Renal cortical epithelial cell (primary cell): ENCODE measurements at places on chromosomes 12 and 14. TPM values are rescaled to one million over a fixed set of nuclear protein-coding genes. Genes with fewer than 3 reads are reported as not detected.

The RNF212B gene
- total RNA-seq = 0.35 TPM in 1 of 2 replicates, not detected in the other

The RCOR1 gene
- total RNA-seq = 11.6 and 28.0 TPM in 2 replicates

The OR4N2 gene
- total RNA-seq = not detected in 2 replicates

The DYNC1H1 gene
- 304 and 1,526 TPM in 2 replicates for total RNA-seq

The KRT85 gene
- not detected in 2 replicates for total RNA-seq

The NELL2 gene
- total RNA-seq = 0.20 TPM in 1 of 2 replicates, not detected in the other

- DNase-seq = no peak
These were observed 56.8 kb downstream of the MOK start for GRCh38 chr14:102248121-102248520.

GRCh38 chr14:101478096-101478495, 83.2 kb upstream of the DIO3 start:
- no peak for DNase-seq

DNA sequence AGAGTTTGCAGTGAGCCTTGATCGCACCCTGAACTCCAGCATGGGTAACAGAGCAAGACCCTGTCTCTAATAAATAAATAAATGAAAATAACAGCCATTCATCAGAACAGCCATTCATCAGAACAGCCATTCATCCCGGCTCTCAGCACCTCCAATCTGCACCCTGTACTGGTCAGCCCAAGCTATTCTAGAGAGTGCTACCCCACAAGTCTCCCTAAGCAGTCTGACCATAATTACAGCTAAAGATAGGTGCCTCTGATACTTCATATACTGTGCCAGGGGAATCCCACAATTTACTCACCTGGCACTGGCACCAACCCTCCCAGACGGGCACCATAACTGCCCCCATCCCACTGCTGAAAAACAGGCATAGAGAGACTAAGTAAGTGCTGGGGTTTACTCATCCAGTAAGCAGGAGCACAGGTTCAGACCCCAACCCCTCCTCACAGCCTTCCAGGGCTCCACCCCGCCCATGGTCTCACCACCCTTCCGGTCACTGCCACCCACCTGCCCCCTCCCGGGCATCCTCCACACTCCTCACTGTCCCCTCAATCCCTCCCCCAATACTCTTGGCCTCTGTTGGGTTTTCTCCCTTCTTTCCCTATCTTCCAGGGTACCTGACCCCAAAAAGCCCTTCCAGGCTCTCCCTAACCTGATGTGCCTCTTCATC, 15.2 kb upstream of the EIF5 start:
- DNase-seq = no peak

- DNase-seq = no peak
These were observed 4.5 kb downstream of the TAS2R50 start for GRCh38 chr12:10982244-10982643.

DNA sequence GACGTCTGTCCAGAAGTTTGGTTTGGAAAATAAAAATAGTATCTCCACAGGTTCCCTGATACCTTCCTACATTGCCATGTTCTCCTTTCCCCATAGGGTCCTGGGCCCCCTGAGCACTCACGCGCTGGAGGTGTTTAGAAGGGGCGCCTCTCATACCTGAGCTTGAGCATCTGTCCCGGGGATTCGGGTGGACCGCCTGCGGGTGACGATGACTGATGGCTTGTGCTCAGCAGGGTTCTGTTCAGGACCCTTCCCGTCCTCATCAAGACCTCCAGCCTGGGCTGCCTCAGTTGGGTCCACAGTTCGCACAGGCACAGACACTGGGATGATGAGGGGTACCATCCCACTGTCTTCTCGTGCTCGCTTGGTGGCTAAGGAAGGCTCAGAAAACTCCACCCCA, 22.7 kb upstream of the PNMA1 start:
- no peak for DNase-seq

GRCh38 chr14:31038521-31039166, 12.5 kb upstream of the STRN3 start:
- peak; percentile 89 for DNase-seq

- DNase-seq = no peak
These were observed 9.5 kb downstream of the ATXN2 start for GRCh38 chr12:111589601-111590000.

GRCh38 chr12:121610239-121611149, 15.8 kb upstream of the ORAI1 start:
- no peak for DNase-seq

GRCh38 chr12:12990700-12991468, 9.2 kb downstream of the HEBP1 start:
- DNase-seq = no peak

- no peak for DNase-seq
These were observed 505 bp upstream of the HEBP1 start for GRCh38 chr12:13000616-13000924.

DNA sequence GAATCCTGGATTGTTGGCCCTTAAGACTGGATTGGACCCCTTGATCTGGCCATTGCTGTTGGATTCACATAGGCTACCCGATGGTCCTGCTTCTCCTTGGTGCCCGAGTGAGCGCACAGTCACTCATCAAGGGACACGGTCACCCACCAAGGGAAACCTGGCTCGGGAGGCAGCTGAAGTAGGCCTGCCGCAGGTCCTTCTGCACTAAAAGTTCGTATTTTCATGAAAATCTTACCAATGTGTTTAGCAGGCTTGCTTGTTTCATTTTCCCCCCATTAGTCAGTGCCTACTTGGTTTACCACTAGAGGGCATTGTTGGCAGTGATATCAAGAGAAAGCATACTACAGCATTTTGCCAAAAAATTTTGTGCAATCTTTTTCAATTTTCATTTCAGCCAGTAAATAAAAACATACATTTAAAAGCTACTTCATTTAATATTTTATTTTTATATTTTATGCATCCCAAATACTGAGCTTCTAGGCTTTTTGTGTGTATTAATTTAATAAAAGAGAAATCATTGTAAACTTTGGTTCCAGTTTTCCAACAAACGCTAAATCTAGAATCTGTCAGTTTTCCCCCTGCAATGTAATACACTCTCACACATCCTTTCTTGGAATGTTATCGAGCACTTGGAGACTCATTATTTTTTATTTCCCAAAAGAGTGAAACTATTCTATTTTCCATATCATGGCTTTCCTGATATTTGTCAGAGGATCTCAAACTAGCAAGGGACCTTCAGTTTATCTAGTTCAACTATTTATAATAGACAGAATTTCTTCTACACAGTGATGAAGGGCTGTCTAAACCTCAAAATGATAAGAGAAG, 116.7 kb downstream of the LMNTD1 start:
- peak; percentile 73 for DNase-seq

DNA sequence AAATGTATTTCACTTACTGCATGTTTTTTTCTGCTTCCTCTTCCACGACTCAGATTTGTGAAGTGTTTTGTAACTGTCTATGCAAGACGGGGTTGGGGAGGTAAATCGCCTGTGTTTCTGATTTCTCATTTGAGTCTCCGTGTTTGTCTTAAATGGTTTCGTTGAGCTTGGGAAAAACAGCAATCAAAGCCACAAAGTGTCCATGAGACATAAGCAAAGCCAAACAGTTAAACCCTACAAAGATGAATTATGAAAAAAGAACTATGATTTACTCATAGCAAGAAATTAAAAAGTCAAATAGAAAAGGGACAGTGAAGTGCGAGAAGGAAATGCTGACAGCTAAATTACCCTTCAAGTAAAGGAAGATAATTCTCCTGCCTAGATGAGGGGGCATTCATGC, 164.3 kb upstream of the TMPO start:
- DNase-seq = no peak

- DNase-seq = no peak
These were observed 7.3 kb upstream of the TCHP start for GRCh38 chr12:109892748-109893147.

DNA sequence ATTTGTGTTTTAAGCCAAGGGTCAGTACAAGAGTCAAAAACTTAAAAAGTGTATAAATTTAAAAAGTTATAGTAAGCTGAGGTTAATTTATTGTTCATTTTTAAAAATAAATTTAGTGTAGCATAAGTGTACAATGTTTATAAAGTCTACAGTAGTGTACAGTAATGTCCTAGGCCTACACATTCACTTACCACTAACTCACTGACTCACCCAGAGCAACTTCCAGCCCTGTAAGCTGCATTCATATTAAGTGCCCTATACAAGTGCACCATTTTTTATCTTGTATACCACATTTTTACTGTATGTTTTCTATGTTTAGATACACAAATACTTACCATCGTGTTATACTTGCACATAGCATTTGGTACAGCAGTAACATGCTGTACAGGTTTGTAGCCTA, 37.7 kb downstream of the GPR137C start:
- no peak for DNase-seq

- DNase-seq = peak; percentile 37
These were observed 460.4 kb downstream of the DPF3 start for GRCh38 chr14:72433511-72433910.

GRCh38 chr14:77084985-77085384, 13.1 kb upstream of the CIPC start:
- no peak for DNase-seq

GRCh38 chr14:61426048-61426447, 104.7 kb downstream of the PRKCH start:
- DNase-seq = no peak

- no peak for DNase-seq
These were observed 59.7 kb downstream of the FUT8 start for GRCh38 chr14:65472189-65472588.

DNA sequence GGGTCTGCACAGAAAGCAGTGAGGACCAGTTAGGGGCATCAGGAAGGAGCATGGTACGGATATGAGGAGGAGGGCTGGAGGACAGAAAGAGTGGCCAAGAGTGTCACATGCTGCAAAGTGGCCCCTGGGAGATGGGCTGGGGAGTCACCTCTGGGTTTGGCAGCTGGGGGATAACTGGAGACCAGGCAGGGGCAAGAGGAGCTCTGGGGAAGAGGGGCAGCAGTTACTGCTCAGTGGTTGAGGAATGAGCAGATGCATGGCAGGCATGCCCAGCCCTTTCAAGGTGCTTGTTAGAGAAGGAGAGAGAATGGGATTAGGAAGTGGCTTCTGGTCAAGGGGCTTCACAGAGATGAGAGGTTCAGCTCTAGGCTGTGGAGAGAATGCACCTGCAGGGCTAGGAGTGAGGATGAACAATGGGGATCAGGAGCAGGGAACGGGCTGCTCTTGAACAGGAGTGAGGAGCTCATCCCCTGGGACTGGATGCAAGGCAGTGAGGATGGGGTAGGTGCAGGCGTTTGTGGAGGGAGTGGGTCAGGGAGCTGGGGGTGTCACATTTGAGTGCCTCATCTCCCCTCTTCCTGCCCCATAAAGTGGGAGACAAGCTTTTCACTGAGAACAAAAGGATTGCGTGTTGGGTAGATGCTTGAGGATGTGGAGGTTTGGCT, 127.5 kb downstream of the PAPOLA start:
- no peak for DNase-seq

GRCh38 chr12:50690925-50691324, 73.0 kb upstream of the ATF1 start:
- DNase-seq = peak; percentile 59

DNA sequence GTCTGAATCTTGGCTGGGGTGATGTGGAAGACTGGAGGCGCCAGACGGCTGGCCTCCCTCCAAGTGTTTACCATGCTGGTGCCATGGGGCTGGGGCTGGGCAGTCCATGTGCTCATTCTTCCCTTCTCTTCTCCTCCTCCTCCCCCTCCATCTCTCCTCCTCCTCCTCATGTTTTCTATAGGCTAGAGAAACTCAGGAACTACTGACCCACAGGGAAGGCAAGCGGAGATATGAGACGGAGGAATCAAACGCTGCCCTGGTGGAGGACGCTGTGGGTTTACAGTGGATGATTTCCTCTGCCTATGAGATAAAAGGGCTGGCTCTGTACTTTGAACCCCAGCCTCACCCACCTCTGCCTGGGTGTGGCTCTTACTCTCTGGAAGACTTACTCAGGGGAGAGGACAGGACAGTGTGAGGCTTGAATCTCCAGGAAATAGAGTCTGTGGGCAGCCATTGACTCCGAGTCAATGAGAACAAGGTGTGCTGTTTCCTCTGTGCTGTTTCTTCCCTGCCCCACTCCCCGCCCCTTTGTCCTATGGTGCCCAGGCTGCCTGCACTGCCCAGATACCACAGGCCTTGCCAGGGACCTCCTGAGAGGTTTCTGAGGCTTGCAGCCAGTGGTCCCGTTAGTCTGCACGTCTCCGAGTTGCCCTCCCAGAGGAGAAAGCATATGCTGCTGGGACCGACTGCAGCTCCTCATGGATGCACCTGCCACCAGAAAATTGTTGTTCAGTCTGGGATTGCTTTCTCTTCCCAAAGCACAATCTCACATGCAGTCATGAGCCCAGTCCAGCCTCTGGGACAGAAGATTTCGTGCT, 132.6 kb upstream of the ARHGAP5 start:
- peak; percentile 48 for DNase-seq

- DNase-seq = peak; percentile 49
These were observed 50.0 kb downstream of the NCOR2 start for GRCh38 chr12:124517260-124518050.

DNA sequence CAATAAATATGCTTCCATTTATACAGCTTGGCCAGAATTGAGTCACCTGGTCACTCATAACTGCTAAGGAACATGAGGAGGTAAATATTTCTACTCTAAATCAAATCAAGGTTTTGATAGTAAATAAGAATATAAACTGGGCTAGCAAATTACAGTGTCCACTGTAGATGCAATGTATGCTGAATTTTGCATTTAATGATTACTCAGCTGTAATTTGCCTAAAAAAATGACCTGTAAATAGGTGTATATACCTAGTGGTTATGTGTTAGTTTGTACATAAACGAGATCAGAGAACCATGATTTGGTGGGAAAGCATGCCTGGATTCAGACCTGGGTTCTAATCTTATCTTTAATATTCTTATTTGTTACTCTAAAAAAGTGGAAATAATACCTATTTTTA, 76.6 kb upstream of the CNTN1 start:
- DNase-seq = no peak

DNA sequence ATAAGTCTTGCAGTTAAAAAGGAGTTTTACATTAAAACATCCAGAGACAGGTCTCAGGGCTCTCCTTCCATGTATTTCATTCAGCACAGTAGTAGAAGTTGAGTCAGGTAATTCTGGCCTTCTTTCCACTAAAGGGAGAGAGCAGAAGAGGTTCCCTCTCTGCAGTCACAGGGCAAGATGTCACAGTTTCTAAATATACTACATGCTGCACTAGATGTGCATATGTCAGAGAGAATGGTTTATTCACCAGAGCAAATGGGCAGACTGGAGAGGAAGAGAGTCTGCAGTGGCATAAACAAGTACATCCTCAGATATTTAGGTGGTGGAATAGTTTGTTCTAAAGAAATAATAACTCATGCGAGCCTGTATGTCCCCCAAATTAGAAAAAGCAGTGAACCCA, 132.0 kb downstream of the KICS2 start:
- no peak for DNase-seq

GRCh38 chr12:1593174-1594005, 991 bp downstream of the FBXL14 start:
- no peak for DNase-seq

DNA sequence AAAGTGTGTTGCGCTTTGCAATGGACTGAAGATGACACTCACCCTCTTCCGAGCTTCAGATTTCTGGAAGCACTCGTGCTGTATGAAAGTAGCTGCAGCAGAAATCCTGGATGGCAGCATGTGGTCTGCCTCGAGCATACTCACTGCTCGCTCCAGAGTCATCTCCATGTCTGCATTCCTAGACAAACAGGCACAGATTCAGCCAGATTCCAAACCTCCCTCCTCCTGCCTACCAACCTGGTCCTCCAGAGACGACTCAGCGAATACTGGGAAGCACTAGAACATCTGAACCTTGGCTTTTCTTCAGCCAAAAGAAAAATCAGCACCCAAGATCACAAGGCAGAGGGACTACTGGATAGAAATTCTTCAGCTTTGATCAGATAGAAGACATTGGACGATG, 27.7 kb downstream of the PKP2 start:
- no peak for DNase-seq
